ENCODE measurements at places on chromosomes 11 and 22.

GRCh38 chr11:35169112-35169511 is 30.1 kb downstream of the CD44 start:
- no peak for DNase-seq

DNA sequence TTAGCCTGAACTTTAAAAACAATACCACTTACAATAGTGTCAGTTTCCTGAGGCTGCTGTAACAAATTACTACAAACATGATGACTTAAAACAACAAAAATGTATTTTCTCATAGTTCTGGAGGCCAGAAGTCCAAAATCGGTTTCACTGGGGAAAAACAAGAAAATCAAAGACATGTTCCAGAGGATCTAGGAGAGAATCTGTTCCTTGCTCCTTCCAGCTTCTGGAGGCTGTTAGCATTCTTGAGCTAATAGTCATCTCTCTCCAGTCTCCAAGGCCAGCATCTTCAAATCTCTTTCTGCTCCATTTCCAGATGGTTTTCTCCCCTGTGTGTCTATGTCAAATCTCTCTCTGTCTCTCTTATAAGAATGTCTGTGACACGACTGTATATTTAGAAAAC is 67.6 kb upstream of the TEAD1 start:
- DNase-seq = no peak

GRCh38 chr11:74754507-74755252 is 6.0 kb downstream of the RNF169 start:
- DNase-seq = no peak

DNA sequence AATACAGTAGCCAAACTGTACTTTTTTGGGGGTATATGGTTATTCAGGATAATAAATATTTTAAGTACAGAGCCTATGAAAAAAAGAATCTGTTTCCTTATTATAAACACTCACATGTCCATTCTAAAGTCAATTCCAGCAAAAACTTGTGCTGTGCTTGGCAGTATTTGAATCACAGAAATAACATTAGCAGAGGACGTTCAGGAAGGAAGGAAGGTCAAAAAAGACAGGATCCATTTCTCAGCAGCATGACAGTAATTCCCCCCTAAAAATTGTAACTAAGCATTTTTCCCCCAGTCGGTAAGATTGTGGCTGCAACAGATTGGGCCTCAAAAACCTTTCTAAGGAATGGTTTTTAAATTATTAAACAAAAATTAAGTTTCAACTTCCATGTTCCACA is 124.8 kb downstream of the ATG16L2 start:
- no peak for DNase-seq
